GOT3 (cell line): ENCODE measurements at places on chromosomes 2 and 18.

DNA sequence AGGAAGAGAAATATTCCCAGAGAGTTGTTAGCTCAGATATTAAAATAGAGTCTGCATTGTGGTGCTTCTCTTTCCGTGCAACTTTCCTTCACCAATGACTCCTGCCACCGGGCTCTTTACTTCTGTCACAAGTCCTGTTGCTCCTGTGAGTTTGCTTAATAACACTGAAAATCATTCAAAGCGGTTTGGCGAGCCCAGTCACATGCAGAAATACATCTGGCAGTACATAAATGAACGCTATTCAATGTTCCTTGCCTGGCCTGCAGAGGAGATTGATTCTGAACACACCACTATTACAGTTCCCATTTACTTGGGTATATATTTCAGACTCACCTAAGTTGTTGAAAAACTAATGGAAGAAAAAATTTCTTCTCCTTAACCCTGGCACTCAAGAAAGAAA, 276.6 kb downstream of the ZNF521 start:
- no peak for DNase-seq

GRCh38 chr18:62682371-62682770, 33.0 kb upstream of the PHLPP1 start:
- no peak for DNase-seq

DNA sequence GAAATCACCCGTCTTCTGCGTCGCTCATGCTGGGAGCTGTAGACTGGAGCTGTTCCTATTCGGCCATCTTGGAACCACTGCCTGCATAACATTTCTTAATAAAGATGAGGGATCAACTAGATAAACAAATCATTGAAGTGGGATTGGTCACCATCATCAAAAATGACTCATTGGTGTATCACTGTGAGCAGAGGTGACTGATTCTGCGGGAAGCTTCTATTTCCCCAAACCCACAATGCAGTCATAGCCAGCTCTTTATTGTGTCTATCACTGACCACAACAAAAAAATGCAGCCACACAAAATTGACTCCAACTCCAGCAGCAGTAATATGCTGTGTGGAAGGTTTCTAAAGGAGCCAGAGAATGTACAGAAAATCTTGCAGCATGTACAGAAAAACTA, 630.7 kb upstream of the HS6ST1 start:
- DNase-seq = no peak

DNA sequence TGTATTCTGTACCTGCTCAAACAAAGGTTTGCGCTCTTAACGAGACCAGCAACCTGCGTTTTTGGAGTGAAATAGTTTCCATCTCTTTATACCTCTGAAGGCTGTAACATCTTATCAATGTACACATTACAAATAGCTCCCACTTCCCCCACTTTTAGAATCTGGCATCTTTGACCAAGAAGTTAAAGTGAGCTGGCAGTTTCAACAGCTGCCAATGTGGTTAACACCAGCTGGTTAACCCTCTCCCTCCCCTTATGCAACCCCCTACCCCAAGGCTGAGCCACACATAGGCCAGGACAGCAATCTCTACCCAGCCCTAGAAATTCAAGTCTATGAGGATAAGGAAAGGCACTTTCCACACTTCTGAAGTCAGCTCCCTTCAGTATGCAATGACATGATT, 2.2 kb upstream of the SERTAD2 start:
- DNase-seq = no peak

- no peak for DNase-seq
These were observed 160.5 kb downstream of the SETBP1 start for GRCh38 chr18:44841221-44841620.

DNA sequence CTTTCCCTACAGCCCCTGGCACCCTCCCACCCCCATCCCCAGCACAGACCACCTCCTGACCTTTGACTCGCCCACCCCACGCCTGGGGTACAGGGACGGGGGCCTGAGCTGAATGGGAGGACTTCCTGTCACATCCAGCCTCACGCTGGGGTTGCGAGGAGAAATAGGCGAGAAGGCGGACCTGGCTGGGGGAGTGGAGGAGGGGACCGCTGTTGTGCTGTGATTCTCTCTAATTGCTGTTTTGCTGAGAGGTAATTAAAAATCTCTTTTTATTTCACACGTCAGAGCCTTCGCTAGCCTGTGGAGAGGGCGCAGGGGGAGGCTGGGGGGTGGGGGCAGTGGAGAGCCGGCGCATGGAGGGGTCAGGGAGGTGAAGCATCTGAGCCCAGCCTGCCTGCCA, 9.7 kb upstream of the ECEL1 start:
- no peak for DNase-seq

DNA sequence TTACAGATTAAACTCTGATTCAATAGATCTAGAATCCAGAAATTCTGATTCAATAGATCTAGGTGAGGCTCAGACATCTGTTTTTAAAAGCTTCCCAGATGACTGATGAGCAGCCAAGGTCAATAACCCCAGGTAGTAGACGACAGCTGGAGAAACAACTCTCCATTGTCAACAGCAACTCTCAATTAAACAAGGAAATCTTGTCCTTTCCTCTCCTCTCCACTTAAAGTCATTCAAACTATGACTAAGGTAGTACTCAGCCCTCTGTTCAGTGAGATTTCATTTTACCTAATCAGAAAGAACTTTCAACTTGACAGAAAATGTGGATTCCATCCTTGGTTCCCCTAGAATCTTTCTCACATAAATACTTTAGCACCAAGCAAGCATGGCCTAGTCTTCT, 94.6 kb upstream of the SCG2 start:
- no peak for DNase-seq

- no peak for DNase-seq
These were observed 218.1 kb downstream of the ALK start for GRCh38 chr2:29703336-29703735.
